NCI-H1105 (cell line): ENCODE measurements at places on chromosomes 12 and 14.
A peak's percentile ranks its signal among the peaks of the same experiment; 100 is the strongest.

DNA sequence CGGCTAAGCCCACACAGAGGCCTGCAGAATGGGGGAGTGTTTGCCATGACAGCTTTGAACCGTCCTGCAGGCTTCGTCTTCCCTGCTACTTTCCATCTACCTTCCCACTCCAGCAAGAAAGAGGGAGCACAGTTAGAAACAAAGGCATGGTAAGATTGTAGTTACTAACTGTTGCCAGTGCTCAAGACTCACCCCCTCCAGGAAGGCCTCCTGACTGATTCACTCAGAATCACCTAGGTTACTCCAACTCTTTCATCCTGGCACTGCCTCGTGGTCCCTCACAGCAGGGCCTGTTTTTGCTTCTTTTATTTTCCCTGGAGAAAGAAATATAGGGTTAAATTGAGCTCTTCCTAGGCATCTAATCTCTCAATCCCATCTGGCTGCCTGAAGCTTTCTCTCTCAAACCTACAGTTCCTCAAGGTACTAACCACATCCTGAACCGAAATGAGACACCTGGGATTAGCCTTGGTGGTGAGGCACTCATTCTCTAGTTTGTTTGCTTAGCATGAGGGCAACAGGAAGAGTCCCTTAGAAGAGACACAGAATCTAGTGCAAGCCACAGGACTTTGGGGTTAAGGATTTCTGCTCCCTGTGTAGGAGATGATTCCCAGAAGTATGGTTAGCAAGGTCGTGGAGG lies 7.8 kb downstream of the GALNT6 start:
- DNase-seq: no peak

DNA sequence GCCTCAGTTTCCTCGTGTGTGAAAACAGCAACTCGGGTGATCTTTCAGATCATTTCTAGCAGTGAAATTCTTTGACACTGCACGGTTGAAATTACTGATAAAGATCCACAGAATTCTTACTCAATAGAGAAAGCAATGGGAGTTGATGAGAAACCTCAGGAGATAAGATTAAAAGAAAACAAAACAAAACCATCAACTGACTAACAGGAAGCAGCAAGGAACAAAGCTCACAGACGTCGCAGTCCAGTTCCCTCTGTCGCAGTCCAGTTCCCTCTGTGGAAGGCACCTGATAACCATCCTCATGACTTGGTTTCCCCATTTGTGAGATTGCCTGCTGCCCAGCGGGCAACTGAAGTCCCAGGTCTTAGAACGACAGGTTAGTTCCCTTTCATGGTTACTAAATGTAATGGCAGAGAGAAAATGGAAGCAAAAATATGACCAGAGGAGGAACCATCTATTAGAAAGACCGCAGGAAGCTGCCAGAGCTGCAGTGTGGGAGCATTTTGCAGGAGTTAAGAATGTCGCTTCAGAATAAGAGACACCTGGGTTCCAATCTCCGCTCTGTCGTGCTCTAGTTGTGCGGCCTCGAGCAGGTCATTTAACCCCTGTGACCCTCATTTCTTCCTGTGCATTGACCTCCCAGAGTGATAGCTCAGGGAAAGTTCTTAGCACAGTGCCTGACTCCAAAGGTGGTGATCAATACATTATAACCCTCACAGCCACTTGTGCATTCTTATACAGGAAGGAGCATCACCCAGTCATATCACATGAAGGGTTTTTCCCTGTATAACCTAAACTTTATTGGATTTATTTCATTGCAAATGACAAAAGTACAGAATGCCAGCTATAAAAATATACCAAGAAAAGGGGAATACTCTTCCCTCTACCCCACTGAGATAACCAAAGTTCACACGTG lies 5.1 kb upstream of the MED13L start:
- no peak for DNase-seq

GRCh38 chr14:78196323-78196722 lies 26.1 kb downstream of the NRXN3 start:
- DNase-seq: no peak

DNA sequence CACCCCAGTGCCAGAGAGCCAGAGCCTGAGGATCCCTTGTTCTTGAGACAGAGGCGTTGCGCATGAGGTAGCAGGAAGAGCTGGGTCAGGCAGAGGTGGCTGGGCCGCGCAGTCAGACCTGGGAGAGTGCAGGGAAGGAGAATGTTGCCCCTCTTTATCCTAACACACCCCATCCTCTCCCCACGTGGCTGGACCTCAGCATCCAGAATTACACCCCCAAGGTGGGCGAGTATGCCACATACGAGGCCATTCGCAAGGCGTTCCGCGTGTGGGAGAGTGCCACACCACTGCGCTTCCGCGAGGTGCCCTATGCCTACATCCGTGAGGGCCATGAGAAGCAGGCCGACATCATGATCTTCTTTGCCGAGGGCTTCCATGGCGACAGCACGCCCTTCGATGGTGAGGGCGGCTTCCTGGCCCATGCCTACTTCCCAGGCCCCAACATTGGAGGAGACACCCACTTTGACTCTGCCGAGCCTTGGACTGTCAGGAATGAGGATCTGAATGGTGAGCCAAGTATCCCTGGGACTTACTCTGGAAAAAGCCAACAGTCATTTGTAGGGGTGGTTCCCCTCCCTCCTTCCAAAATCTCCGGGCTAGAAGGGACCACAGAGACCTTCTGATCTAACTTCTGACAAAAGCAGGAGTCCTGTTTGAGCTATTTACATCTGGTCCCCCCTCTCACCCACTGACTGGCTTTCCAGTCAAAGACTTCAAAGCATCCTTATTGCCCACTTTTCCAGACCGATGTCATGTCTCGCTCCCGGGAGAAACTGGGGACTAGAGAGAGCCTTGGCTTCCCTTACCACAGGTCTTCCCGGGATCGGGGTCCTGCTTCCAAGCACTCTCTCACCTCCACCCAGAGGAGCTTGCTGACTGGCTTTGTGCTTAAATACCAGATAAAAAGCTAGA lies 6.1 kb downstream of the MMP14 start:
- DNase-seq: no peak

GRCh38 chr14:79254069-79254775 lies 957.1 kb downstream of the DIO2 start:
- DNase-seq: no peak

DNA sequence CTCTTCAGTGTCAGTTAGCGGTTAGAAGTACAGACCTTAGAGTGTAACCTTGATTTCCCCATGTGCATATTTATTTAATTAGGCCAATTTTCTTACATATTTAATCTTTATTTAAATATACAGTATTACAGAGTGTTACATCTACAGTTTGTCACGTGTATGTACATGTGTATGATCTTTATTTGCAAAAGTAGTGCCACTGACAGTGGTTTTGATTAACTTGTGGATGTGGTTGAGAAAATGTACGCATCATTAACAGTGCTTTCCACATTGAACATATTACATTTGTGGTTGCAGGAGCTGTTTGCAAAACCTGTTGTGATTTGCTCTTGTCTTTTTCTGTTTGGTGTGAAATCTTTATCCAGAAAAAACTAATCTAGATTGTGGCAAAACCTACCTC lies 535.5 kb downstream of the FLRT2 start:
- DNase-seq: no peak

GRCh38 chr14:60085085-60085484 lies 6.6 kb upstream of the PCNX4 start:
- no peak for DNase-seq

DNA sequence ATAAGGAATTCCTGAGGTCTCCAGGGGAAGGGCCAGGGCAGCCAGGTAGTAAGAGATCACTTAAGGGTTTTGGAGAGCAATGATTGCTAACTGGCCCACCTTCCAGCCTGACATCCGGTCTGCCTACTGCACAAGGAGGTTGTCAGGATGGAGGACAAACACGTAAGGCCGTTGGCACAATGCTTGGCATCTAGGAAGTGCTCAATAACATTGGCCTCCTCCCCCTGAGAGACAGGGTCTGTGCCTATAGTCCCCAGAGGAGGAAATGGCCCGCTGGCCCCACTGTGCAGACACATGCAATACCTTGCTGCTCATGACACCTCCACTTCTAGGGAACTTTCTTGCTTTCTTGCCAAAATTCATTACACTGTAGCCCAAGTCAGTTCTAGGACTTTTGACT lies 73.2 kb downstream of the NTF3 start:
- no peak for DNase-seq

DNA sequence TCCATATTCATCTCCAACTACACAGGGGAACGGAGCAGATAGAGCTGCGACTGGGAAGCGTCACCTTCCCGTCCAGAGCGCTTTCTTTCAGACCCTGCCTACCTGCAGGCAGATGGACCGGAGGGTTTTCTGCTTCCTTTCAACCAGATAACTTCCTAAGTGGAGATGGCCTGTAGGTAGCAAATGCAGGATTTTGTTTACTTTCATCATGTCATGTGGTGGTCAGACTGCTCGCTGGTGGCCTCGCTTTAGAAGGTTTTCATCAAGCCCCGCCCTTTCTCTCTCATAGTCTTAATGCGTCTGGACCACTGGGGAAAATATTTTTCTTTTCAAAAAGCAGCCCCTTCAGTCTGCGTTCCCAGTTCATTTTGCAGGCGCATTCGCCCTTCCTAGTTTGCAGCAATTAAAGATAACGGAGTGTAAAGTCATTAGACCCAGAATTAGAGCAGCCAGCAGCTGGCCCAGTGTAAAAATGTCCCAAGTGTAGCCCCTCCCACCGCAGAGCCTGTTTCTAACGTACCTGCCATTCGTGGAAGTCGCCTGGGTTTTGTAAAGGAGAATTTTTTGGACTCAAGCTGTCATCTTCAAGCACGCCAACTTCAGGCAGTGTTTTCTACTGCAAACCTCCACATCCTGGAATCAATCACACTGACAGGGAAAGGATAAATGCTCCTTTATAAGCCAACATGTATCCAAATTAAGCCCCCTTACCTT lies 68.9 kb downstream of the TESC start:
- DNase-seq: no peak

DNA sequence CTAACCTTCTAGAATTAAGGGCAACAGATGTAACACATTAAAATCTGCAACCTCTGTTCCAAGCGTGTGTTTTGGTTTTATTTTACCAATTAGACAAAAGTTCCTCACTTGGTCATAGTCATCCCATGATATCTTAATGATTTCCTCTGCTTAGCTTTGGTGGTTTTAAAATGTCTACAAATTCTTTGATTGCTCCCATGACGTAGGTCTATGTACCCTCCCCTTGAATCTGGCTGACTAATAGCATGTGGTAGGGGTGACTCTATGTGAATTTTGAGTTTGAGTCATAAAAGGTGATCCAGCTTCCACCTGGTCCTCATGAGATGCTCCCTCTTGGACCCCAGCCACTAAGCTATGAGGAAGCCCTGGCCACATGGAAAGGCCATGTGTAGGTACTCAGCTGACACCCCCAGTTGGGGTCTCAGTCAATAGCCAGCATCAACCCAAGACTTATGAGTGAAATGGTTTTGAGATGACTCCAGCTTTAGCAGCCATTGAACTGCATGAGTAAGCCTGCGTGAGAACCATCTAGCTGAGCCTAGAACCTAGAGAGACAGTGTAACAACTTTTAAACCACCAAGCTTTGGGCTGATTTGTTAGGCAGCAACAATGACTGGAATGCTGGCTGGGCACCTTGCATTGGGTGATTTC lies 247.1 kb downstream of the MSRB3 start:
- no peak for DNase-seq

GRCh38 chr12:95003213-95003920 lies at the start of gene NDUFA12:
Gene NDUFA12, minus strand, starts transcription at chr12:95003697. Its CDS starts 17 bp downstream, at chr12:95003680.
- DNase-seq: peak; percentile 95

GRCh38 chr12:97047361-97047760 lies 140.3 kb downstream of the NEDD1 start:
- no peak for DNase-seq

- DNase-seq: no peak
Measured at GRCh38 chr14:23006188-23006534, 3.8 kb downstream of the C14orf93 start.
